Astrocyte of the cerebellum (primary cell): ENCODE measurements at places on chromosomes 5 and 9.

DNA sequence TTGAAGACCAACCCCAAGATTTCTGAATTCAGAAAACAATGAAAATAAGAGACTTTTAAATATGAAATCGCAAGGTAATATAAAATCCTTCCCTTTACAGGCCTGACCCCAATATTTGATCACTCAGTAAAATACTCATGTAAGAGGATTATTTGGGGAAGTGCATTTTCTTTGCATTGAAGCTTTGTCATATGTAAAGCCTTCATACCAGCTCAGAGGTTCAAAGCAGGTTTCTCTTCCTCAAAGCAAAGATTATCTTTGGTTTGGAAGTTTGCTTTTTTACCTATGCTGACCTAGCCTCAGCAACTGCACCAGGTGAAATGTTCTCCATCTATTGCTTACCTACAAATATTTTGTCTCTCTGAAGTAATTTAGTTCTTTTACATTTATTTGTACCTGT lies 106.5 kb upstream of the PARP8 start:
- DNase-seq: no peak

GRCh38 chr5:149932445-149933350 lies 11.9 kb downstream of the PDE6A start:
- DNase-seq: no peak

DNA sequence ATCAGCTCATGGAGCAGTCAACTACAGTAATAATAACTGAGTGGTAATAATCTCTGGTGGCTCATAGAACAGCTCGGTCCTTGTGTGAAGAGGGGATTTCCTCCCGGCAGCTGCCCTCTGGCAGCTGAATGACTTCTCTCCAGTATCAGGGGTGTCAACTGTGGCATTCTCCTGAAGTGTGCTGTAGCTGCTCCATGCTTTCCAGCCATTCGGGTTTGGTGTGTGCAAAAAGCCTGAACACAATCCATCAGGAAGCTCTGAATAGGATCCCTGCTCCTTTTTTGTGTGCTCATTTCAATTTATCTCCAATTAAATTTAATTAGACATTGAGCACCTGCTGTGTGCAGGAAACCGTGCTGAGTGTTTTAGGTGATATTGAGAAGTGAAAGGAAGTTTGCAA lies 59.8 kb upstream of the BARX1 start:
- no peak for DNase-seq

GRCh38 chr5:69368458-69369339 lies 621 bp downstream of the AK6 start:
- peak; percentile 11 for DNase-seq

DNA sequence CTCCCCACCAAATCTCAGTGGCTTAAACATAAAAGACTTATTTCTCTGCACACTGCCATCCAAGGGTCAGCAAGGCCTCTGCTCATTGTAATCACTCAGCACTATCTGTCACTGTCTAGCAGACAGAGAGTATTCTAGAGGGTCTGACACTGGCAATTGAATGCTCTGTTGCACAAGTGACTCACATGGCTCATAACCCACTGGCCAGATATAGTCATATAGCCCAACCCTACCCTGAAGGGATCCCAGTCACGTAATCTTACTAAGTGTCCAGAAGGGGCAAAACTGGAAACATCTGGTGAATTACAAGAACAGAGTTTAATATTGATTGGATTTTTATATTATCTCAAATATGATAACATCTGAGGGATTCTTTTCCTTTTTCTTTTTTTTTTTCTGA lies 80.7 kb downstream of the TSSK1B start:
- no peak for DNase-seq

- no peak for DNase-seq
Observed at GRCh38 chr9:126470241-126470993, 143.3 kb upstream of the LMX1B start.

GRCh38 chr5:76025069-76025468 lies 58.1 kb upstream of the SV2C start:
- DNase-seq: no peak

- DNase-seq: no peak
Observed at GRCh38 chr5:38447786-38448185, 108.7 kb downstream of the LIFR start.

GRCh38 chr5:134510970-134511795 lies 14.3 kb upstream of the JADE2 start:
- DNase-seq: no peak

- no peak for DNase-seq
Observed at GRCh38 chr9:68705531-68706362, 707 bp downstream of the PIP5K1B start.

DNA sequence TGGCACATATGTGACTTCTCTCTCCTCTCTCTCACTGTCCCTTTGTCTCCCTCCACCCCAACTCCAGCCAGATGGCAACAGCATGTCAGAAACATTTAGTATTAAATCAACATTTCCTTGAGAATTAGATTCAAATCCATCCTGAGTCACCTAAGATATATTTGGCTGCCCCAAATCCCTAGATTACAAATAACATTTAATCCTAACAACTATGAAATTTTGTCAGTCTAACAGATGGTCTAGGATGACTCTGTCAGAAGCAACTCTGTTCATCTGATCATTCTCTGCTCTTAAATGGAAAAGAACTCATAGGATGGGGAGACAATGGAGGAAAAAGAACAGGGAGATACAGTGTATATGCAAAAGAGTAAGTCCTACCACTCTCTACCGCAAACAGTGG lies 201.2 kb downstream of the TSSK1B start:
- DNase-seq: no peak

DNA sequence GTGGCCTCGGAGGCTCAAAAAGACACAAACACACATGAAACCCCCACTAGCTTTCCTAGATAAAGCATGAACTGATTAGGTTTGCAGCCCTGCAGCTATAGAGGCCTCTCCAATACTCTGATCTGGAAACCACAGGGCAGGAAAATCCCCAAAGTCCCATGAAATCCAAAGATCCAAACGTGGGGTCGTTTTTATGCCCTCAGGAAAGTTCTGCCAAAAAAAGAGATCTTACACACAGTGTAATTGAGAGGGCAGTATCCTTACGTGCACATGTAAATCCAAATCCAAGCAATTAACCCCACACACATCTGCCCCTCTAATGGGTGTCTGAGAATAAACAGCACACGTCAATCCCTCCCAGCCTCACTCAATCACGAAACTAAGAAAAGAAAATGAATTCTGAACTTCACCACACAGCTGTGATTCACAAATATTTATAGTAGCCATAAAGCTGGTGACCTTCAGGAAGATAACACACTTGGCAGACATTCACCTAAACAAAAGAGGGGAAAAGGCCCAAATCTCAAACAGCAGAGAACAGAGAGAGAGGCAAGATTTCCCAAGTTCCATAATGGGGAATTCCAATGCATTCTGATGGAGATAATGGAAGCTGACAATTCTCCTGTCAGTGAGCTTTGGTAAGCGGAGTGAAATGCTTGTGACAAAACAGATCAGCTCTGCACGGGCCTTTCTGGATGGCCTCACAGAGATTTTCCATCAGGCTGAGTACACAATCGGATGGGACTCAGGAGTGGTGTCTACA lies 114.2 kb downstream of the SEMA5A start:
- DNase-seq: no peak

DNA sequence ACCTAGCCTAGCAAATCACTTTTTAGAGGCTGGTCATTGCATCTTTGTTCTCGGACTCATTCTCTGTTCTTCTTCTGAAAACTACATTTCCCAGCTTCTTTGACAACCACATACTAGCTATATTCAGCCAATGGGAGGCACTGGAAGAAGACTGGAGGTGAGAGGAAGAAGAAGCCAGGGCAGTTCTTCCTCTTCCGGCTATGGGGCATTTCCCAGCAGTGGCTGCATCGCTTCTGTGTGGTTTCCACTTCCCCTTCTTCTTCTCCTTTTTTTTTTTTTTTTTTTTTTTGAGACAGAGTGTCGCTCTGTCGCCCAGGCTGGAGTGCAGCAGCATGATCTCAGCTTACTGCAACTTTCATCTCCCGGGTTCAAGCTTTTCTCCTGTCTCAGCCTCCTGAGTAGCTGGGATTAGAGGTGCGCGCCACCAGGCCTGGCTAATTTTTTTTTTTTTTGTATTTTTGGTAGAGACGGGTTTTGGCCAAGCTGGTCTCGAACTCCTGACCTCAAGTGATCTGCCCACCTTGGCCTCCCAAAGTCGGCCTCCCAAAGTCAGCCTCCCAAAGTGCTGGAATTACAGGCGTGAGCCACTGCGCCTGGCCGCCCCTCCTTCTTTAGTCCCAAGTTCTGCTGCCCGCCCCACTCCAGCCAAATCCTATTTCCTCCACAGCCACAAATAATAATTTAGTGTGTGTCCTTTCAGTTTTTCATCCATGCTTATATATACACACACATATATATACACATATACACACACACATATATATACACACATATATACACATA lies 6.9 kb upstream of the UBAP1 start:
- no peak for DNase-seq

DNA sequence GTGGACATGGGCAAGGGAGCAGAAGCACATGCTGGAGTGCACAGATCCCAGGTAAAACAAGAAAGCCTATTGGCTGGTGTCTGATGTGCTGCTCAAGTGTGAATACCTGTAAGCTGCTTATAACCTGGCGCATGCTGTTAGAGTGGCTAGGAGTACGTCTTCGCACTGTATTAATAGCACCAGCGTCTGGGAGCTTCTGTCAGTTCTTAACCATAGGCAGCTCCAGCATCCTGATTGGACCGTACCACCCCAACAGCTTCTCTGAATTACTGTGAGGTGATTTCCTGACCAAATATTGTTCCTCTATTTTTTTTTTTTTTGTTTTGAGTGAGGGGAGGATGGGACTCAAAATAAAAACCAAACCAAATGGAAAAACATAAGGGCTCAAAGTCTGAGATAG lies 987.6 kb downstream of the PTPRD start:
- DNase-seq: no peak

GRCh38 chr5:168244838-168245559 lies 46.4 kb upstream of the WWC1 start:
- DNase-seq: no peak

- no peak for DNase-seq
Observed at GRCh38 chr5:142343531-142343930, 18.7 kb upstream of the SPRY4 start.

- peak; percentile 67 for DNase-seq
Observed at GRCh38 chr5:72347801-72348308, 27.7 kb downstream of the PTCD2 start.

DNA sequence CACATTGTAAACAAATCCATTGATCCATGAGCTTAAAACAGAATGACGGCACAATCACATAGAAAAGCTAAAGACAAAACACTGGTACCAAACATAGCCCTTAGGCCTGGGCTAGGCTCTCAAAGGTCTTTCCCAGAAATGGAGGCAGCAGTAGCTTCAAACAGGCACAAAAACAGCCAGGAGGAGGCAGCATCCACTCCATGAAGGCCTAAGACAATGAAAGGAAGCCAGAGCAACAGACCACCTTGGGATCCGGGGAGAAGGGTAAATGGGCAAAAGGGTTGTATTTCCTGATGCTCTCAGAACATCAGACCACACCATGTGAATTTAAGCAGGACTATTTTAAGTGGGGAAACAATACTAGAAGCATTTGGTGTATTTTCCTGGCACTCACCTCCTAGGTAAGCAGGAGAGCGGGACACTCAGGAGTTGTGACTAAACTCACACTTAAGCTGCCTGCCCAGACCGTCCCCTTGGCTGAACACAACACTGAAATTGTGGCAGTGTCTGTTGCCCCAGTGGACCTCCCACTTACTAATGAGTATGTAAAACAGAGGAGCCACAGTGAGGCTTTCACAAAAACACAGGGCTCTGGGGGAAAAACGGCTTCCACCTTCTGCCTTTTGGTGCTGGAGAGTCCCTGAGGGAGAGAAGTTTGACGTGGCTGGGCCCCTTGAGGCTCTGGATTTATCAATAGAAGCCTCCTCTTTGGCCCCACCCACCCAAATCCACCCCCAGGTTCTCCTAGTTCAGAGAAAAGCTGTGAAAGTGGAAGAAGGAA lies 11.9 kb downstream of the GNPDA1 start:
- no peak for DNase-seq

DNA sequence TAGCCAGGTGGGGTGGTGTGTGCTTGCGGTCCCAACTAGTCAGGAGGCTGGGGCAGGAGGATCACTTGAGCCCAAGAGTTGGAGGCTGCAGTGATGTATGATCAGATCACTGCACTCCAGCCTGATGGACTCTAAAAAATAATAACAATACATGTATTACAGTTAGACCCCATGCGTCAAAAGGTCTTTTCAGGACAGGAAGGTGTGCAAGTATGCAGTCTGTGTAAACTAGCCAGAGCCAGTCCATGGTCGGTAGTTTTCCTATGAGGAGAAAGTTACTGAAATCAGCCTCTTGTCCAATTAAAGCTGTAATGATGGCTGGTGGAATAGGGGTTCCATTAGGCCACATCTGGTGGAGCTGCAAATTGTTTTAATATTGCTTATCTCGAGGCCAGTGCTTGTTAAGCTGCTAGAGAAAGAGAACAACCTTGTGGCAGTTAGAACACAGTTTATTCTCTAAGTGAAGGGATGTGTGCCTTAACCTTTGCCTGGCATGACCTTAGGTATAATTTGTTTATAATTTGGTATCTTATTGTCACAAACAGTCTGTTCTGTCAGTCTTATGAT lies 1.5 kb upstream of the STOM start:
- no peak for DNase-seq
